ENCODE measurements at places on chromosomes 4 and X.
A peak's percentile ranks its signal among the peaks of the same experiment; 100 is the strongest.

- no peak for DNase-seq
Measured at GRCh38 chrX:153538424-153538823, 21.0 kb downstream of the ATP2B3 start.

DNA sequence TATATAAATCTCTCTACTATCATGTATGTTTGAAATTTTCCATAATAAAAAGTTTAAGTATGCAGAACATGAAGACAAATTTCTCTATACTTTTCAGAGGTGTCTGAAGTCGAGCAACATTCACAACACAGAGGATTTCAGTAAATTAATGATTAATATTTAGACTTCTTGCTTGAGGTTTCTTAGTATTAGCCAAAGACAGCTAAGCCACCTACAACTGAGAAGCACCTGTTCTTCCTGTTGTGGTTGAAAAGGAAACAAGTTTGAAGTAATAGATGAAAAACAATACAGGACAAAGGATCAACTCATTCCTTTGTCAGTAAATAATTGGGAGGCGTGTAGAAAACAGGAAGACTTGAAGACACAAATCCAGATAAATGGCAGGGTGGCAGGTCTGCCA, 21.1 kb downstream of the SCML1 start:
- no peak for DNase-seq

GRCh38 chr4:43993196-43993902, 455.3 kb downstream of the KCTD8 start:
- no peak for DNase-seq

DNA sequence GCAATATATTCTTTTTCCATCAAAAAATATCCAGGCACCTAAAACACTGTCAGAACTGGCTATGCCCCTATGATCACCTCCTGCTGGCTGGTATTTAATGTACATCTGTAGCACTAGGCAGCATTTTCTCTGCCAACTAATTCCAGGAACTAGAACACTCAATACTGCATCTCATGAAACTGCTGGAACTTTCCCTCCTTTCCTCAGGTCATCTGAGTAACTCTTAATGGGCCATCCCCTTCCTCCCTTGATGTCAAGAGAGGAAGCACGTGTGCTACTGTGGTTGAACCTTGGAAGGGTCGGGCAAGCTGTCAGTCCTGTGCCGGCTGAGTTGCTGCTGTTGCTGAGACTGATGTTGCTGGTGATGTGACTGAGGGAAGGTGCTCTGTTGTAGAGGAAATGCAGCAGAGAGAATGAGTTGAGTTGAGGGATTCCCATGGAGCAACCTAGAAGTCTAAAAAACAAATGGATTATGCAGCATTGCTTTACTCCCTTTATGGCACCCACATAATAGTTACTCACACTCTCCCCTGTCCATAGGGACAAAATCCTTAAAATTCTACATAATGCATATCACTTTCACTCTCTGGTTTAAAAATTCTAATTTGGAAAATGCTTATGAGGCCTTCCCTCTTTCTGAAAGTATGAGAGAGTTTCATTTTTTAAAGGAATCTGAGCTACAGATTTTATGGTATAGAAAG, 39.5 kb downstream of the TMEM165 start:
- DNase-seq: peak; percentile 46
